Stimulated activated naive CD4-positive, alpha-beta T cell treated with Interleukin-2 at 50 U/mL for 16 hours (primary cell): ENCODE measurements at places on chromosomes 13 and 19.

DNA sequence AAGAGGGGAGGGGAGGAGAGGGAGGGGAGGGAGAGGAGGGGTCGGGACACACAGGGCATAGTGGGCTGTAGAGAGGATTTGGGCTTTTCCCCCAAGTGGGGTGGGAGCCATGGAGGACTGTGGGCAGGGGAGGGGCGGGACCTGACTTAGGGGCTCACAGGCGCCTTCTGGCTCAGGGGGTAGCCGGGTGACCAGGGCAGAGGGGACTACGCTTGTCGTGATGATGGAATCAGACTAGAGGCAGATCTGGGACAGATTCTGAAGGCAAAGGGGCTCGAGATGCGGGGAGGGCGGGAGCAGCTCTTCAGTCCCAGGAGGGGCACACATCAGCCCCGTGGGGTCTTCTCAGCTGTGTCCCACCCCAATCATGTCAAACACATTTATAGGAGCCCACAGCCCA lies 13.5 kb downstream of the NDUFA11 start:
- no peak for DNase-seq

- peak; percentile 45 for DNase-seq
These were observed 88.8 kb downstream of the GNG7 start for GRCh38 chr19:2613507-2614295.

- no peak for DNase-seq
These were observed 1.5 kb upstream of the SLC27A5 start for GRCh38 chr19:58513213-58513693.

GRCh38 chr13:113813749-113814434 lies 50.0 kb downstream of the GAS6 start:
- DNase-seq, result no peak

- no peak for DNase-seq
These were observed 47.2 kb upstream of the LDLR start for GRCh38 chr19:11041966-11042627.

- no peak for DNase-seq
These were observed 6.8 kb upstream of the ZSCAN5A start for GRCh38 chr19:56321254-56321988.

DNA sequence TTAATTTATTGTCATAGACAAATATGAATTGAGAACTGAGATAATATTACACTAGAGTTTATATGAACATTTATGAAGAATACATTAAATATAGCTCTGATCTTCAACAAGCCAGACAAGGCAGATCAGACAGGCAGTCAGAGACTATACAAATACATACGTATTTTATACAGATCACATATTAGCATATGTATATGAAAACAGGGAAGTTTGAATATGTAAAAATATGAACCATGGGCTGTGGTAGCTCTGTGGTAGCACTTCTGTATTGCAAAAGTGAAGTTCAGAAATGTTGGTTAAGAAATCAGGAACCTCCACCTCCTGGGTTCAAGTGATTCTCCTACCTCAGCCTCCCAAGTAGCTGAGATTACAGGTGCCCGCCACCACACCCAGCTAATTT lies 20.7 kb downstream of the GPR180 start:
- no peak for DNase-seq

GRCh38 chr13:32883474-32883873 lies 132.7 kb upstream of the KL start:
- no peak for DNase-seq

DNA sequence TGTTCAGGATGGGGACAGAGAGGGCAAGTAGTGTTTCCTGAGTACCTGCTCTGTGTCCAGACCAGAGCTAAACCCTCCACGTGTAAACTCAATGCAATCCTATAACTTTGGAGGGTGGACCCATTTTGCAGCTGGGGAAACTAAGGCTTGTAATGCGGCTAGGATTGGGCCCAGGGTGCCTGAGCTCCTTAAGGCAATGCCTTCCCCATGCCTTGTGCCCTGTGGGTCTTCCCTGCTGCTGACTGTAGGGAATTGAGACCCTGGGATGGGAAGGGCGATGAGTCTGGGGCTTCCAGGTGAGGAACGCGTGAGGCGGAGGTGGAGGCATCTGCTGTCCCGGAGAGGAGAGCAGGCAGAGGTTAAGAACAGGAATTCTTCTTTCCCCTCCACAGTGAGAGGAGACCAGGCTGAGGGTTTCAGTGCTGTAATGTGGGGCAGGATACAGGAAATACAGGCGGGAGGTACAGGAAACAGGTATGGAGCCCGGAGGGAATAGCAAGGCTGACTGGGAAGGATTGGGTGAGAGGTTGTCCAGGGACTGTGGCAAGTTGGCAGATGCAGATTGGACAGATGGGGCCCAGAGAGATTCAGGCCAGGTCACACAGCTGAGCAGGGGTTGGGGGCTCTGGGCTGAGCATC lies 19.2 kb downstream of the SLC27A1 start:
- no peak for DNase-seq

DNA sequence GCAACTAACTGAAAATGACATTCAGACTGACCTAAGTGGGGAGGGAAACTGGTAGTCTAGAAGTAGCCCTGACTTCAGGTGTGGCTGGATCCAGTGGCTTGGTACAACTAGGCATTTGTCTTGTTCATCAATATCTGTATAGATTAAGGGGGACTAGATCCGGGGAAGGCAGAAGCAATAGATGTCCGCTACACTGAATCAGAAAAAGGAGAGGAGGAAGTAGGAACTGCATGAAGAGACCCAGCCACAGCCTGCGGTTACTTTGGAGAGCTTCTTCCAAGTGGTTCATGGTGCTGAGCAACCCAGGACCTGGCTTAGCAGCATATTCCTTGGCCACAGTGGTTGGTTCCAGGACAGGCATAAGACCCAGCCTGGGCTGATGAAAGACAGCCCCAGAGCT lies 9.9 kb upstream of the PRODH2 start:
- no peak for DNase-seq
